Breast epithelium (tissue), 4 donors: ENCODE measurements at places on chromosomes 5 and 9. TPM values are rescaled to one million over a fixed set of nuclear protein-coding genes. Genes with fewer than 3 reads are reported as not detected.

The C5orf34 gene
- total RNA-seq: 3.3 TPM

The SLC36A3 gene
- not detected for total RNA-seq

The KIAA1958 gene
- 11.8 TPM for total RNA-seq

The BTNL8 gene
- 0.16 TPM for total RNA-seq

The HK3 gene
- 2.5 TPM for total RNA-seq

The SOHLH1 gene
- total RNA-seq: not detected

The NSA2 gene
- total RNA-seq: 150 TPM

The CARTPT gene
- not detected for total RNA-seq

The FBN2 gene
- 7.5 TPM for total RNA-seq

The MELK gene
- 0.59 TPM for total RNA-seq

The LCN9 gene
- 0.64 TPM for total RNA-seq

The MOB3B gene
- 19.3 TPM for total RNA-seq

The ADRA1B gene
- total RNA-seq: 2.9 TPM

The INSL6 gene
- not detected for total RNA-seq

The TSSK1B gene
- total RNA-seq: 0.32 TPM

The RNF180 gene
- total RNA-seq: 22.7 TPM

The CDX1 gene
- total RNA-seq: 1.3 TPM

The TSLP gene
- total RNA-seq: 0.44 TPM

The CDH6 gene
- 3.9 TPM for total RNA-seq

The IDNK gene
- total RNA-seq: 9.0 TPM

The GLDC gene
- 0.66 TPM for total RNA-seq

The STC2 gene
- total RNA-seq: 347 TPM

The TYRP1 gene
- total RNA-seq: not detected

The DDX41 gene
- 103 TPM for total RNA-seq

The MARCOL gene
- total RNA-seq: not detected

The SLC6A3 gene
- 0.32 TPM for total RNA-seq

The SPINK1 gene
- not detected for total RNA-seq

The INVS gene
- total RNA-seq: 34.7 TPM

The NOXA1 gene
- 2.9 TPM for total RNA-seq

The VLDLR gene
- total RNA-seq: 11.7 TPM

The SMIM32 gene
- not detected for total RNA-seq

The RNF183 gene
- 3.5 TPM for total RNA-seq

The CTNNA1 gene
- 314 TPM for total RNA-seq

The KCNV2 gene
- not detected for total RNA-seq

The OR1Q1 gene
- total RNA-seq: not detected

The SUSD3 gene
- total RNA-seq: 52.4 TPM

The TNFSF8 gene
- 9.8 TPM for total RNA-seq

The SH3RF2 gene
- total RNA-seq: 9.5 TPM

The CKS2 gene
- 18.2 TPM for total RNA-seq

The STPG3 gene
- total RNA-seq: not detected

The FUT7 gene
- total RNA-seq: not detected

The NOTCH1 gene
- 33.8 TPM for total RNA-seq

The NUTM2G gene
- total RNA-seq: not detected
